ENCODE measurements at places on chromosomes 11 and 22.

DNA sequence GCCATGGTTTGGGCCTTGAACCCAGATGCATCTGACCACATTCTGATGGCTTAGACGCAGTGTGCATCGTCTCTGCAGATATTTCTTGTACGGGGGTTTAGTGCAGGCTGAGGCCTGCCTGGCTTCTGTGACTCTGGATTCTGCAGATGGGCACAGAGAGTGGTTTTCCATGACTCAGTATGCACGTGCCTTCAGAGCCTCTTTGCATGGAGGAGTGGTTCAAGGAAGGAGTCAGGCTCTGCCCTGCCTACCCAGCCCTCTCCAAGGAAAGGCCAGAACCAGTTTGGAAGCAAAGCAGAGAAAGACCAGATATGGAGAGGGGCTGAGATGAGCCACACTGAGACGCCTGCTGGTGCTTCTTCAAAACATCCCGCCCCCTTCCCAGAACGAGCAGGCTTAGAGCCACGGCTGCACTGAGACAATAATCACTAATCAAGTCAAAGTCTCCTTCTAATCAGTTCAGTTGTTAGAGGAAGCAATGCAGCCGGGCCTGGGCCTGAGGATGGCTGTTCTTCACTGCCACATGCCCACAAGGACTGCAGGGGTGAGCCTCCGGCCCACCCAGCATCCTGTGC is 308.9 kb downstream of the NXPE2 start:
- DNase-seq: no peak

- no peak for DNase-seq
Measured at GRCh38 chr11:73383249-73384124, 7.3 kb downstream of the RELT start.

DNA sequence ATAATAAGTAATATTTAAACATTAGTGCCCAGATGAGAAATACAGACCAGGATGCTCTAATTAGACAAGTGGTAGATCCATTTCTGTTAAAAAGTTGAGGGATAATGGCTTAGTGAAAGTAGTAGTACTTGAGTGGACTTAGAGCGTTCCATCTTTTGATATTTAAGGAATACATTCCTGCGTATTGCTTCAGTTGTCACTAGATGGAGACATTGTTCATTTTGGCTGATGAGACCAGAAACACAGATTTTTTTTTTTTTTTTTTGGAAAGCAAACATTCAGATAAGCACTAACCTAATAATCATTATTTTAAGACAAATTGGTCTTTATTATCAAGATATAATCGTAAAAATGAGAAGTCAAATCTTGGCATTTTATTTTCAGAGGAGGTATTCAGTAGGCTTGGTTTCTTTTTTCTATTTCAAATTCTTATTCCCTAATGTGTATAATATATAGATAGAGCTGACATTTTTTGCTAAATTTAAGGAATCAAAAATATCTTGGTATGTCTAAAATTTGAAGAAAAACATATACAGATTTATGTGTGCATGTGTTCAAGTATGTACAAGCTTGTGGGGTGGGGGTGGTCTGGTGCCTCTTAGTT is 92.9 kb downstream of the DYNC2H1 start:
- no peak for DNase-seq

GRCh38 chr22:21000987-21001600 is 824 bp downstream of the THAP7 start:
- DNase-seq: no peak

GRCh38 chr11:10862446-10862845 is 4.6 kb upstream of the ZBED5 start:
- no peak for DNase-seq

All from activated CD4-positive, alpha-beta T cell treated with anti-CD3 and anti-CD28 coated beads for 4 hours (primary cell).